ENCODE measurements at places on chromosomes 7 and 10.
A peak's percentile ranks its signal among the peaks of the same experiment; 100 is the strongest.

- no peak for DNase-seq
Measured at GRCh38 chr10:79336739-79337138, 10.5 kb upstream of the PPIF start.

- DNase-seq = no peak
Measured at GRCh38 chr10:86019141-86019540, 347.5 kb downstream of the GRID1 start.

GRCh38 chr7:968205-969105 lies 6.9 kb downstream of the COX19 start:
- no peak for DNase-seq

DNA sequence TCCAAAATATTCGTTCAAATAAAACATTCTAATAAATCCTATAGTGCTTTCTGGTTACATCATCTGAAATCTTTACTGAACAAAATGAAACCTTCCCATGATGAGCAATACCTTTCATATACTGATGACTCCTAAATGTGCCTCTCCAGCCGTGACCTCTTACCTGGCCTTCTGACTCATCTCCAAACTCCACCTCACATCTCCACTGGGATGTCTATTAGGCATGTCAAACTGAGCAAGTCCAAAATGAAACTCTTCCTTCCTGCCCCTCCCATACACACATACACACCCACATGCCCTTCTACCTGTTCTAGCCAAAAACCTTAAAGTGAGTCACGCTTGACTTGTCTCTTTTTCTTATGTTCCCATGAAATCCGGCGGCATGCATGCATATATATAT lies 22.9 kb downstream of the GSAP start:
- DNase-seq = peak; percentile 42

DNA sequence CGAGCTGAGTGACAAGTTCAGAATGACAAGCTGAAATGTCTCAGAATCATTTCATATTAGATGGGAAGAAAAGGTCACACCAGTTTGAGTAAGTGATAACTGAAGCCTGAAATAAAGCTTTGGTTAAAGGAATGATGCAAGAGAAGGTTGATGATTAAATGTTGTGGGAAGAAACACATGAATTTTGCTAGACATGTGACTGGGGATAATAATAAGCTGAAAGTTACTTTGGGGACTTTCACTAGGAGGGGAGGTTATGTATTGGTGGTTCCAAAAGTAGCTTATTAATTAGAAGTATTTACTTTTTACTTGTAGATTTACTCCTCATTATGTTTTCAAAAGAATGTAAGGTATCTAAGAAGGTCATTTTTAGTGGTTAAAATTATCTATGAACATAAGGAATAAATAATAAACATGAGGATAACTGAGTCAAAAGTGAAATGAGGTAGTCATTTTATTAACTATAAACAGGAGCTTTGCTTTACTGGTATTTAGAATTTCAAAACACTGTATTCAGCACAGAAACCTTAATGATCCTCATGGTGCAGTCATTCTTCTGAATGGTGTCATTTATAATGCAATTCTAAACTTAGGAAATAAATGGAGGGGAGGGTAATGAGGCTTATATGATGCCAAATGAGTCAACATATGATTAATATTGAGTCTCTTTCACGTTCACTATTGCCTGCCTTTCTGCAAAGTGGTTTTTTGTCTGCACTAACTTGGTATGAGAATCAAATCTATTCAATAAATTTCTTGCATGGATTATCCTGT lies 63.7 kb downstream of the PRKG1 start:
- DNase-seq = no peak

Measured in stimulated activated CD4-positive, alpha-beta T cell treated with anti-CD3 and anti-CD28 coated beads, Interleukin-15, amount 100 ng/mL, for 48 hours (primary cell).